ENCODE measurements at places on chromosomes 1 and 21.

GRCh38 chr1:18319099-18319498 lies 161.6 kb upstream of the KLHDC7A start:
- DNase-seq = no peak

GRCh38 chr1:162074276-162075005 lies 5.0 kb downstream of the NOS1AP start:
- DNase-seq = no peak

DNA sequence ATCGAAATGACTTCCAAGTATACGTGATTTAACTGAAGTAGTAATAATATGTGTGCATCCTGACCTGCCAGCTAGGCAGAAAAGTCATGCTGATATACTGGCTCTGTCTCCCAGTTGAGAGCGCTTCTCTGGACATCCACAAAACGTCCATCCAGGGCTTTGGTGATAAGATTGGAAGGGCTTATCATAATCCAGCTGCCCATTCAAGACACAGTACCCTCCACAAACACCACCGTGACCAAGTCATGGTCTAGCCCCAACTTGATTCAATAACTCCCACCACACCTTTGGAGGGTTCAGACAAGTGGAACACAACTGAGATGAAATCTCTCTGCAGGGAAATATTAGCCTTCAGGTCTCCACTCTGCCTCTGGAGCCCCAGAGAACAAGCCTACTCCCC lies 76.2 kb downstream of the CD46 start:
- no peak for DNase-seq

GRCh38 chr21:18715606-18716005 lies 312.0 kb upstream of the TMPRSS15 start:
- no peak for DNase-seq

GRCh38 chr1:83964153-83964552 lies 34.8 kb downstream of the TTLL7 start:
- no peak for DNase-seq

DNA sequence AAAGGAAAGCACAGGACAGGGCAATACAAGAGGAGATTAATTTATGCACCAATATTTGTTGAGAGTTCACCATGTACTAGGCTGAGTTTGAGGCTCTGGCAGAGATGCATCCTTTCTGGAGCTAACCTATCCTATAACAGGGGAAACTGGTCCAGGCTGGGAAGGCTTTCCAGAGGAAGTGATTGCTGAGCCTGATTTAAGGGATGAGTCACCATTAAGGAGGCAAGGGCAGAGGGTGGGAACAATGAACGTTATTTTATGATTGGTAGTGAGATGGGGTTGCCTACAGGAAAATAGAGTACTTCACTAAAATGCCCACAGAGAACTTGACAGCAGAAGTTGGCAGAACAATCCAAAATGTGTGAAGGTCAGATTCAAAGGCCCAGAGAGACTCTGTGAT lies 141.4 kb downstream of the PLPP3 start:
- no peak for DNase-seq
